NCI-H1105 (cell line): ENCODE measurements at places on chromosomes 3 and 15.

- no peak for DNase-seq
Observed at GRCh38 chr3:127254730-127255129, 33.1 kb downstream of the PRR20G start.

GRCh38 chr3:78894787-78895186, 873.0 kb downstream of the ROBO1 start:
- no peak for DNase-seq

- no peak for DNase-seq
Observed at GRCh38 chr15:99511531-99511865, 54.3 kb upstream of the MEF2A start.

- DNase-seq: no peak
Observed at GRCh38 chr15:25426896-25427610, 11.8 kb downstream of the UBE3A start.

DNA sequence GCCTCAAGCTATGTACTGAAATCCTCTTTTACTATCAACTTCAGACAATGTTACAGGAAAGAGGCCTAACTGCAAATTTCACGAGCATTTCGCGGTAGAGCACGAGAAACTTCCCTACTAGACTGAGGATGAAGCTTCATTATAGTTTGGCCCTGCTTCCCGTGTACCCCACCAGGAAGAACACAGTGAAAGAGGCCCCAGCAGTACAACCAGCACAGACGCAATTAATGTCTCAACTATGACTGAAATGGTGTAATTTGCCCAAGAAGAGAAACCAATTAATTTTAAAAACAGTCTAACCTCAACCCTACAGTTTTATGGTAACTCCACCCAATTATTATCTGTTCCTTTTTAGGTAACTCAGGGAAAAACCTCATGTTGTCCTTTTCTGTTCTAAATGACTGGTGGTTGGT, 12.1 kb downstream of the CHSY1 start:
- DNase-seq: no peak

DNA sequence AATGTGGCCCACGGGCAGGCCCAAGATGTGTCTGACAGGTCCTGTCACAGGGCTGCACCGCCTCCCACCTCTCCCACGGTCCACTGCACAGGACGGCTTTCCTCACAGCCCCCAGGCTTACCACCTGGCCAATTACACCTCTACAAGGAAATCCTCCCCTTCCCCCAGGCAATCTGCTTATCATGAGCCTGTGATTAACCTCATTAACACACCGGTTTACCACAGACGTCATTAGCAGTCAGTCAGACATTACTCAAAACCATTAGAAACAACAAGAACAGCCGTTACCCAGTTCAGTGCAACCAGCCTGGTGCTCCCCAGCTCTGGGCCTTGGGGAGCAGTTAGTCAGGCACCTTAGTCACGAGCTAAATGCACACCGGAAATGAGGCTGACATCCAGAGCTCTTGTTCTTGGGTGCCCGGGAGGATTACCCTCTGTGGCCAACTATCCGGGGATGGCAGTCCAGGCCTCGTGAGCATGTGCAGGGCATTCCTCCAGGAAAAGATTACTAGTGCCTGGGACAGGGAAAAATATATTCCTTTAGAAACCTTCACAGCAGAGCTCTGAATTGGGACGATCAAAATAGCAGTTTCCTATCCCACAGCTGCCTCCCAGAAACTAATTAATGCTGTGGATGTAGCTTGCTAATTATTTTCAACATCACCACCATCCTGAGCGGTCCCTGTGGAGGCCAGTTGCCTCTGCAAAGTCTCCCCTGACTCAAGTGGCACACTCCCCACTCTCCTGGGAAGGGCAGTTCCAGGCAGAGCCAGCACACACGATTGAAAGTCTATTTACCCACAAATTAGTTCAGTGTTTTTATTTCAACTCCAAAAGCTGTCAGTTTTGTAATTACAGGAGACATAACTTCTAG, 117.4 kb upstream of the ZBED2 start:
- peak; percentile 75 for DNase-seq

DNA sequence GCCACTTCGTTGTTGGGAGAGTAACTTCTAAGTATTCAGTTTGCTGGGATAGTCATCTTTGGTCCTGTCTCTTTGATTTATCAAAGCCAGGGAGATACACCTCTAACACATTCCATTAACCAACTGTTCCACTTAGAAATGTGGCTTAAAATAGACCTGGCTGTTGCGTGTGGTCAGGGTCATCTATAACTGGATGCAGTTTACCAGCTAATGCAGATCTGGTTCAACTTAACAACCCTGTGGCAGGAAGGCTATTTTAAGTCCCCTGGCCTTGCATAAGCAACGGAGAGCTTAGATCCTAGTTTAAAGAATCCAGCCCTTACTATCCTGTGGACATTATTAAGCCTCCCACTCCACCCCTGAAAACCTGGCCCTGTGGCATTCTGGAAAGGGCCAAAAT, 28.1 kb upstream of the CAPN3 start:
- no peak for DNase-seq

GRCh38 chr3:148459931-148460513, 237.7 kb upstream of the AGTR1 start:
- no peak for DNase-seq

- no peak for DNase-seq
Observed at GRCh38 chr3:111761309-111761795, 97.7 kb upstream of the PHLDB2 start.

DNA sequence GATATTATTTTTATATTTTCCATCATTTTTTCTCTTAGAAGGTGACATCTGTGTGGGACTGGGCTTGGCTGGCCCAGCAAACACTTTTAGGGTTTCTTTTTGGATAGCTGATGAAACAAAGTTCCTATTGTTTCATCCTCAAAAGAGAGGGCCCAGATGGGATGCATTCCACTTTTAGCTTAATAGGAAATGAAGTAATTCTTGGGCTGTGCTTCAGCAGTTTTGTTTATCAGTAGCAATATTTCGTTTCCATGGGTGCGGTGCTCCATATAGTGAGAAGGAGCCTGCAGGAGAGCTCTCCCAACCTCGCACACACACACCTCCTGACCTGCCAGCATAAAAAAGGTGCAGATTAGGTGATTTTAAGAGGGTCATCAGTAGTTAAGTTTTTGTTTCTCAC, 147.5 kb downstream of the AKAP13 start:
- no peak for DNase-seq

GRCh38 chr15:83559310-83559966, 94.5 kb upstream of the ADAMTSL3 start:
- no peak for DNase-seq

GRCh38 chr3:98567666-98568270, 25.6 kb downstream of the CPOX start:
- DNase-seq: no peak

DNA sequence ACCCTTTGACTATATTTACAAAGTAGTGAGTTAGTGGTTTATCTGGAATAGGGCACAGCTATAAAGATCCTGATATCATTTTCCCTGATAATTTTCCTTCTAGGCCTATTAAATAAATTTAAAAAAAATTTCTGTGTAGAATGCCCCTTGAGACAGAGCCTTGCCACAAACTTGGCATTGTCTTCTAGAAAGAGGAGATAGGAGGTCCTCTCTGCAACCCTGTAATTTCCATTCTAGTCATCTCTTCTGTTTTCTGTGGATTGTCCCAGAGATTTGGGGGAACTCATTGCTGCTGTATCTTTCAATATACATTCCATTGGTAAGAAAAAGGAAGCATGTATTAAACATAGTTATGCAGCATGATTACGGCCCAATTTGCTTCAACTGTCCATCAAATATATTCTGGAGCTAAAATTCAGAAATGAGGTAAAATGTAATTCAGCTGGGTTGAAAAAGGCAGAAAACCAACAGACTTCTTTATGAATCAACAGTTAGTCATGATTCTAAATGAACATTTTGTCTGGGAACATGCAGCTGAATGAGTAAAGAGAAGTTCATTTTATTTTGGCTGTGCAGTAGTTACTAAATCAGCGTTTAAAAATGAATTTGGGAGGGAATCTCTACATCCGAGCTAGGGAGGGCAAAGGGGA, 401.1 kb downstream of the NAALADL2 start:
- no peak for DNase-seq

- DNase-seq: no peak
Observed at GRCh38 chr3:115839246-115839645, 215.9 kb downstream of the GAP43 start.

- no peak for DNase-seq
Observed at GRCh38 chr3:148211725-148212124, 486.0 kb upstream of the AGTR1 start.

- DNase-seq: no peak
Observed at GRCh38 chr15:74464216-74464615, 3.3 kb upstream of the UBL7 start.

GRCh38 chr3:52359116-52359855, 43.2 kb downstream of the DNAH1 start:
- no peak for DNase-seq

- no peak for DNase-seq
Observed at GRCh38 chr3:59327376-59327808, 277.6 kb upstream of the CFAP20DC start.

DNA sequence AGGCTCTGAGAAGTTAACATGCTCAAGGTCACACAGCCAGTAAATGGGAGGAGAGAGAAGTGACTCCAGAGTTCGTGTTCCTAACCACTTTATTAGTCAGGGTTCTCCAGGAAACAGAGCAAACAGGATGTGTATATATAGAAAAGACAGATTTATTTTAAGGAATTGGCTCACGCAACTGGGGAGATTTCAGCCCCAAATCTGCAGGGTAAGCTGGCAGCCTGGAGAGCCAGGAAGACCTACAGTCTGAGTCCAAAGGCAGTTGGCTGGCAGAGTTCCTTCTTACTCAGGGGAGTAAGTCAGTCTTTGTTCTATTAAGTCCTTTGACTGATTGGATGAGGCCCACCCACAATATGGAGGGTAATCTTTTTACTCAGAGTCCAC, 118.2 kb upstream of the PROK2 start:
- no peak for DNase-seq

DNA sequence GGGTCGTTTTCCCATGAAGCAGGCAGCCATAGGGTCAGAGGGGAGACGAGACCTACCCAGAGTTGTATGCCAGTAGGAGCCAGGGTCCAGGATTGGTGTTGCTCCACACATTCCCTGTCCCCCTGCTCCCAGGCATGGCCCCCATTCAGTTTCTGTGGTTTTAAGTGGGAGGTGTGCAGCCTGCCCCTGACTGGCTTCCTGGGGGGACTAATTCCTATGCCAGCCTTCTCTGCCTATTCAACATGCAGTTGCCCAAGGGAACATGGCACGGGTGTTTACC, 126.3 kb downstream of the EEFSEC start:
- no peak for DNase-seq

DNA sequence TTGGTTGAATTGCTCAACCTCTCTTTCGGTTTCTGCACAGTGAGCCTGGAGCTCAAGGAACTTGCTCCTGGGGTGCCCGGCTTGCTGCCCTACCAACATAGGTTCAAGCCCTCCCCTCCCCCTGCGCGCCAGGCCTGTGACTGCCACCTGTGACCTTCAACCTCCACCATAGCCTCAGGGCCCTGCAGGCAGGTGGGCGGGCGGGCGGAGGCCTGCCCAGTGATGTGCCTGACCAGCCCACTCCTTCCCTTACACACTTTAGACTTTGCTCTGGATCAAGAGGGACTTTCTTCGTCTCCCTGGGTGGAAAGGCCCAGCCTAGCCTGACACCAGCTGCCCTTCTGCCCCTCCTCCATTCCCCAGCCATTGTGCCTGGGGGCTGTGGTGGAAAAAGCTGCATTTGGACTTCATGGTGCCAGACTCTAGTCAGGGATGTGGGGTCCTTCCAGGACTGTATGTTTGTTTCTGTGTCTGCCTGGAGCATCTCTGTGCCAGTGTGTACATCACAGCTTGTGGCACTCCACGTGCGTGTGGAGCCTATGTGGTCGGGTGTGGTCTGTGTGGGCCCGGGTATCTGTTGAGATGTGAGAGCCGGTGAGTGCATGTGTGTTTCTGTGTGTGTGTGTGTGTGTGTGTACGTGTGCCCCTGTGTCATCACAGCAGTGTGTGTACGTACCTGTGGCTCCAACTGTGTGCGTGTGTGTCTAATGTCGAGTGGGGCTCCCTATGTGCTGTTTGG, 9.5 kb downstream of the PRKCD start:
- DNase-seq: no peak
